ENCODE measurements at places on chromosomes 12 and 14.
A peak's percentile ranks its signal among the peaks of the same experiment; 100 is the strongest.

DNA sequence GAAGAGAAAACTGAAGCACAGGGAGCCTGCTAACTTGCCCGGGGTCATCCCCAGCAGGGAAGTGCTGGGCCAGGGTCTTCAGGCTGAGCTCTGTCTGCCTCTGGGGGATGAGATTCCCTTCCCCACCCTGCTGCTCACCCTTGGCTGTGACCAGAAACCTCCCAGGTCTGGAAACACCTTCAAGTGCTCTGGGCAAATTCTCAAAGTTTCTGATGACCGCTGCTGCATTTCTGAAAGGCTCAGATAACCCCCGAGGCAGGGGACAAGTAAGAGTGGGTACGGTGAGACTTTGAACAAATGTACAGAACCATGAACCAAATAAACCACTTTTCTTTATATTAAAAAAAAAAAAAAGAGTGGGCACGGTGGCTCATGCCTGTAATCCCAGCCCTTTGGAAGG, 41.3 kb downstream of the LTBP2 start:
- no peak for DNase-seq

GRCh38 chr14:52954346-52955214, 3.7 kb upstream of the FERMT2 start:
- no peak for DNase-seq

- DNase-seq = no peak
Observed at GRCh38 chr12:16607906-16608775, 2.2 kb upstream of the LMO3 start.

DNA sequence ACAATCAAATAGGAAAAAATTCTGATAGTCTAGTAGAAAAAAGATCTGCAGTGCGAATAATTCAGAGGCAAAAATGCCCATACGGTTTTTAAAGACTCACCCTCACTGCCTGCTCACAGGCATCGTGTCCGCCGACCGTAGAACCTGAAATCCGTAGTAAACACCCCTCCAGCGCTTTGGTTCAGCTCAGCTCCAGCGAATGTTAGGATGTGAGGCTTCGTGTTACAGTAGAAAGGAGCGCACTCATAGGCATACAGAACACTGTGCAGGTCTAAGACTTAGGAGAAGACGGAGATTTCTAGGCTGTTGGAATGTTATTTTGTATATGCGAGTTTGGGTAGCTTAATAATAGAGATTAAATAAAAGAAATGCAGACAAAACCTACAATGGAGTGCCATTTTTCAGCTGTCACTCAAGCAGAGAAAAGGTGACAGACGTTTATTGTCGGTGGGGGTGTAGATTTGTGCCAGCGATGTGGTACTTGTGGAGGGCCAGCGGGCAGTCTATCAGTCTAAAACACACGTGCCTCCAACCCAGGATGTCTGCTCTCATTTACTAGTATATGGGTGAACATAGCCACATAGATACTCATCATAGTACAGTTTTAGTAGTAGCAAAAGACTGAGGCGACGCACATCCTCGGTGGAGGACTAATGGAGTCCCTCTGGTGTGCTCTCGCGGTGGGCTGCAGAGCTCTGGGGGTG, 25.7 kb downstream of the SFSWAP start:
- DNase-seq = no peak

DNA sequence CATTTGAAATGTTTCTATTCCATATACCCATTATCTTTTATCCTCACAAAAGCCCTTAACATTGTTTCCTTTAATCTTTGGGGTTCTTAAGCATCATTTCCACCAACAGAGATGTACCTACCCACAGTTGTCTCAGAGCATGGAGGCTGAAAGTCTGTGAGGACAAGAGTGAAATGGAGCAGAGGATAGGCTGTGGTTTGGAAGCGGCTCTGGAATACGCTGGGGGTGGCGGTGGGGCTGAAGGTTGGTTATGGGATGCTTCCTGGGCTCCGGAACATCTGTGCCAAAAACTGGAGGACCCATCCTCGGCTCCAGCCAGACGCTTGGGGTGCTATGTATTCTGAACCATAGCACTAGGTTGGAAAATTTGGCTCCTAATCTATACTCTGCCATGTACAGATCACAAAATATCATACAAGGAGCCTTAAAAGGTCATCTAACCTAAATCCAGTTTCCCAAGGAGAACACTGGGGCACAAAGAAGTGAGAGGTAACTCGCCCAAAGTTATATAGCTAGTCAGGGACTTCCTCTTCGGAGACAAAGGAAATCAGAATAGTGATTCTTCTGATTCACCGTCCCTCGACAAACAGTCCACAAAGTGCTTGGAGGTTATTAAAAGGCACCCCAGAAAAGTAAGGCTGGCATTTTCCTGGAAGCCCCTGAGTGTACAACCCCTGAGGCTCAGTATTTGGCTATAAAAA, 2.5 kb downstream of the PPP1R3E start:
- no peak for DNase-seq

GRCh38 chr14:58884442-58884841, 246.7 kb downstream of the DACT1 start:
- DNase-seq = no peak

DNA sequence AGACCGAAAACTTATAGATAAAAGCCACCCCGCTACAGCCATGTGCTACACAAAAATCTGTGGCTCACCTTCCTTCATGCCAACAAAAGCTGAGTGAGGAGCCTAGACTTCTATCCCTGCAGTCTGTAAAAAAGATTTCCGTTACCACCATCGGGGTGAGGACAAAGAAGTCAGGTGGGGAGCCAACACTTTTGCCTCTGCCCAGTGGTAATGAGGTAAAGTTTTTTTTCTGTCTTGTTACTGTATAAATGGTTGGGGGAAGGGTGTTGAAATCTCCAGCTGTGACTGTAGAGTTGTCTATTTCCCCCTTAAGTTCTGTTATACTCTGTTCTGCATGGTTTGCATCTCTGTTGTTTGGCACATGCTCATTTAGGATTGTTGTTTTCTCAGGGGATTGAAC, 707.8 kb downstream of the FLRT2 start:
- no peak for DNase-seq

- DNase-seq = no peak
Observed at GRCh38 chr14:97485201-97485600, 688.0 kb downstream of the VRK1 start.

DNA sequence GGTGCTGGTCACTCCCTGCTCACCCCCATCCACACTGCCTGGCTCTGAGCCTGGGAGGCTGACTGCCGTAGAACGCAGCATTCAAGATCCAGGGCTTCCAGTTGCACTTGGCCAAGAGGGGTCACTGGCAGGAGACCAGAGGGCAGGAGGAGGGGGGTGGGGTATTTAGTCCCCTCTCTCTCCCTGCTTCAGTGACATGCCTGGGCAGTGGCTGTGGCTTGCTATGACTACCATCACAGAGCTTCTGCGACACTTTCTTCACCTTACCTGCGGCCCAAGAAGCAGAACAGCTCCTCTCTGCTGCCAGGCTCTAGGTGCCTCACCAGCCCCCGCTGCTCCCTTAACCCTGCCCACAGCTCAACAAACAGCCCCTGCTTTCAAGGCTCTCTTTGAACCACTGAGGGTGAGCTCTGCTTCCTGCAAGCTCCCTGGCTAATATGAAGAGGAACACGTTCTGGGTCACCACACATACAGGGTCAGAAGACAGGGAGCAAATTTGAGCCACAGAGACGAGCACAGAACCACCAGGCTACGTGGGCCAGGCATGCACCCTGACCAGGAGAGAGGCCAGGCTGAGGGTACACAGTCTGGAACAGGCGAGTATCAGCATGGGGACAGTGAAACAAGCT, 55.7 kb downstream of the ITPK1 start:
- DNase-seq = no peak

DNA sequence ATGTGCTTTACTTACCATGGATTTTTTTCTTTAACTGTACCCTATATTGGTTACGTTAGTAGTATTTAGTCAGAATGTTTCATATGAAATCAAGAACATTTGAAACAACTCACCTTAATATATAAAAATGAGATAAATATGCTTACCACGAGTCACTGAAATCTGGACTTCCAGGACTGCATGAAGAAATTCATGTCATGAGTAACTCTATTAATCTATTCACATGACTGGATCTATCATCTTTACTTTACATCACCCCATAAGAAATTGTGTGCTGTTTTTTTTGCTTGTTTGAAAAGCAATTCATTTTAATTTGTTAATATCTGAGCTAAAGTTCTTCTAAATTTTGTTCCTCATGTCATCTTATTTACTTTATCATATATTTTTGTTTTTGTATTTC, 5.2 kb downstream of the EPYC start:
- no peak for DNase-seq

DNA sequence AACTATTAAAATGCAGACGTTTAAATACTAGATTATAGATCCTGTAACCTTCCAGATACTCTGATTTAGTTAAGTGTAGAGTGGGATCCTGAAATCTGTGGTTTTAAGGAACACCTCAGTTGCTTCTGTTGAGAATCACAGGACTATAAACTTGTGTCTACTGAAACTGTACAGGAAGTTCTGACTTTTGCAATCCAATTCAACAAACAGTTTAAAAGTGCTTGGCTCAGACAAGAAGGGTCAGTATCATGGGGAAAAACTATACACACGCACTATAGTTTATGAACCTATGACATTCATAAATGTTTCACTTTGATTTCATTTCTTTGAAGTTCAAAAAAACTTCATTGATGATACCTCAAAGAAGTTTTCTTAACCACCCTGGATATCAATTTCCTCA, 13.8 kb downstream of the PDE3A start:
- no peak for DNase-seq

- no peak for DNase-seq
Observed at GRCh38 chr12:58026897-58027891, 85.8 kb downstream of the ATP23 start.

DNA sequence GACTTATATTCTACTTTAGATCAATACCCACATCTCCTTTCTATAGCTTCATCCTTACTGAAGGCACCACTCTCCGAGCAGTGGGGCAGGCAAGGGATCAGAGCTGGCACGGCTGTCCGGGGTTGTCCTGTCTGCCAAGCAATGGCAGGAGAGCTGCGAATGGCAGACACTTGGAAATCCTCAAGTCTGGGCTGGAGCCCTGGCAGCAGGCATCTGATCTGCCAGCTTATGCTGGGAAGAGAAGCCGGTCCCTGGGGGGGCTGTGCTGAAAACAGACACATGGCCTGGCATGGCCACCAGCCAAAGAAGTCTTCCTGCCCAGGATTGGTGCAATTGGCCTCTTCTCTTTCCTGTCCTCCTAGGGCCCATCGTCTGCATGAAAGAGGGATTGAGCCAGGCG, 280.2 kb upstream of the PWP1 start:
- DNase-seq = no peak

DNA sequence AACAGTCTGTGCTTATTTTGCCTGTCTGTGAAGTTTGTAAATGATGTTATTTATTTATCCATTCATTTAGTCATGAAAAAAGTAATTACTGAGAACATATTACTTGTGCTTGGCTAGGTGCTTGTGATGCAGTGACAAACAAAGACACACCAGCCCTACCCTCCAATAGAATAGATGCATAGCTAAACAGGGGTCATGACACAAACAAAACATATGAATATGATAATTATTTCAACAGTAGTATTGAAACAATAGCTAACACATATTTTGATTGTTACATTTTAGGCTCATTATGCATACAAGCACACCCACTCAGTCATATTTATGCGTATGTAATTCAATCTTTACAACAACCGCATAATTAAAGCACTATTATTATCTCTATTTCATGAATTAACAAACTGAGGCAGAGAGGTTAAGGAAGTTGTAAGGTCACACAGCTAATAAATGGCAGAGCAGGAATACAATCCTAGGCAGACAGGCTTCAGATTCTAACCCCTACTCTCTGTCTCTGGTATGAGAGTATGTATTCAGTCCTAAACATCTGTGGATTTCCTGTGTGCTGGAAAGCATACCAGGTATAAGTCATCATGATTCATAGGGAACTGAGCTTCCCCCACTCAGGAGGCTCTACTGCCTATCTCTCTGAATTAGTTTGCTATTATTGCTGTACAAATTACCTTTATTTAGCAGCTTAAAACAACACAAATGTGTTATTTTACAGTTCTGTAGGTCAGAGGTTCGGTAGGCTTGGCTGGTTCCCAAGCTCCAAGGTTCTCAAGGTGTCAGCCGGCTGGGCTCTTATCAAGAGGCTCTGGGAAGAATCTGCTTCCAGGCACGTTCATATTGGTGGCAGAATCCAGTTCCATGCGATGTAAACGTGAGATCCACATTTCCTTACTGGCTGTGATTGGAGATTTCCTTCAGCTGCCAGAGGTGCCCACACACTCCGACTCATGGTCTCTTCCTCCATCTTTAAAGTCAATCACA, 509.4 kb downstream of the GALC start:
- no peak for DNase-seq

DNA sequence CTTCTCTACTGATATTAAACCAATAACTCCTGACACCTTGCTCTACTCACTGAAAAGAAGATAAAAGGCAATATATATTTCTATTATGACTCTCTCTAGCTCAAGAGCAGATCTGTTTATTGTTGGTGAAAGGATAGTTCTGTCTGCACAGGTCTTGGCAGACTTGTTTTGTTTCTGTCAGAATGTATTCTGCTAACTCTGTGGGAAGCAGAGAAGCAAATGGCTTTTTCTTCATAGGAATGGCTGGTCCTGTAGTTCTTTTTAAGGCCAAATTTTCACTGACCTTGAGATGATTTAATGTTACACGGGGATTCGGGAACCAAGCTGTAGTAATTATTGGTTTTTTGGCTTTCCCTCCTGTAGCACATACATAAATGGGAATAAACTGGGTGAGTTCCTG, 512.1 kb downstream of the DIO2 start:
- no peak for DNase-seq

GRCh38 chr14:23160924-23161522, 22.4 kb downstream of the SLC7A8 start:
- DNase-seq = peak; percentile 30

GRCh38 chr12:49967777-49968250, 4.9 kb upstream of the AQP6 start:
- DNase-seq = no peak

DNA sequence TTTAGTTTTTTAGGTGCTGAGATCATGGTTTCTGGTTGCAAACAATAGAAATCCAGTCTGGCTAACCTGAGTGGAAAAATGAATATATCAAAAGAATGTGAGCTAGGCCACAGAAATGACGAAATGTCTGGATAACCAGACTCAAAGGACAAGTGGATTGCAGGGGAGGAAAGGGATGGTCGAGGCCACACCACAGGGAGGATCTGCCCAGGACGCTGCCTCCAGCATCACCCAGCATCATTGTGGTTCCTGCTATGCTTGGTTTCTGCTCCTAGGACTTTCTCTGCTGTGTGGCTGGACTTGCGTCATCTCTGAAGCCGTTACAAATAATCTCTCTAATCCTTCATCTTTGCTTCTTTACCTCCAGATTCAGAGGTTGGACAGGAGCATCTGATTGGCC, 80.4 kb downstream of the TTC8 start:
- DNase-seq = no peak

DNA sequence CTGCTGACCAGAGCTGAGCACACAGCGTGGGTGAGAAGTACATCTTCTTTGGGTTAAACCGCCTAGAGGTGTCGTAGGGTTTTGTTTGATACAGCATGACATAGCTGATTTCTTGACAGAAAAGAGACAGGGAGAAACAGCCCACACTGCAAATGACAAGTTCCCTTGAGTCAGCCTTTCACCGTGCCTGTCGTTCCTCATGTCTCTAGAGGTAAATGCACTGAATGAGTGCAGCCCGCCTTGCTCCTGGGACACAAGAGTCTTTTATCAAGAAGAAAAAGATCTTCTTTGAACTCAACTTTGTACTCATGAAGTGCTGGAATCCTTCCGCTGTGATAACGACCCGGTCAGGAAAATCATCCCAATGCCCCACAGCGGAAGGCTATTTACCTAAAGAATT, 77.6 kb downstream of the TMEM132D start:
- no peak for DNase-seq
